ENCODE measurements at places on chromosomes 3 and 15.

GRCh38 chr3:101069901-101070798 lies 76.9 kb upstream of the ABI3BP start:
- peak; percentile 13 for DNase-seq

- no peak for DNase-seq
Measured at GRCh38 chr3:117047951-117048705, 338.5 kb downstream of the TUSC7 start.

DNA sequence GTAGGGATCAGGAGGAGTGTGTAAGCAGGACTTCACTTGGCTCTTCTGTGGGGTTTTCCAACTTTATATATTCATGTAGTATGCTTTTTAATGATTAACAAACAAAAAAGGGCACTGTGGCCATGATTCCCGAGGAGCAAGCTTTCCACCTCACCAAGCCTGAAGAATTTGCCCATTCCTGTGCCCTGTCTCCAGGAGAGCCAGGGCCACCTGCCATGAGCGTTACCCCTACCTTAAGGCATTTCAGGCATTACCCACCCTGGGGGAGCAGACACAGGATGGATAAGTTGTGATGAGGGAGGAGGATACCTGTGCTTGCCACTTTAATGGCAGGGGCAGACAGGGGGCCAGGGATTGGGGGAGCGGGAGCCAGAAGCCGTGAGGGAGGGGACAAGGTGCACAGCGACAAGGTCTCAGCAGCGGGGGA lies 3.0 kb downstream of the TRPM1 start:
- no peak for DNase-seq

- DNase-seq, result no peak
Measured at GRCh38 chr15:61237400-61237799, 8.3 kb upstream of the RORA start.

DNA sequence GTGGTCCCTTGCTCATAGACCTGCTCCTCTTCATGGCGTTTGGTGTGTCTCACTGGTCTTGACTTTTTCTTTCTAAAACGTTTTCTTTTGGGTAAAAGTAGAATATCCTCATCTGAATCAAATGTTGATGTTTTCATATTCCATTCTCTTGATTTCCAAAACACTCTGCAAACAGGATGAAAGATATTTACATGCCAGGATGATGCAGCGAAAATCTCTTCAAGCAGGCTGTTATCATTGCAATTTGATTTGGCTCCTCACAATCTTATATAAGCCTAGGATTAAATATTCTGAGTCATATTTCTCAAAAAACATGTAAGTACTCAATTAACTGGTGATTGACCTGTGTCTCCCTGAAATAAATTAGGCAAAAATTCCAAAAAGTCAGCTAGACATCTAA lies 10.1 kb downstream of the PP2D1 start:
- DNase-seq, result no peak

- no peak for DNase-seq
Measured at GRCh38 chr3:16510620-16511319, 2.7 kb downstream of the RFTN1 start.

- DNase-seq, result no peak
Measured at GRCh38 chr3:86984271-86984670, 6.7 kb downstream of the VGLL3 start.

DNA sequence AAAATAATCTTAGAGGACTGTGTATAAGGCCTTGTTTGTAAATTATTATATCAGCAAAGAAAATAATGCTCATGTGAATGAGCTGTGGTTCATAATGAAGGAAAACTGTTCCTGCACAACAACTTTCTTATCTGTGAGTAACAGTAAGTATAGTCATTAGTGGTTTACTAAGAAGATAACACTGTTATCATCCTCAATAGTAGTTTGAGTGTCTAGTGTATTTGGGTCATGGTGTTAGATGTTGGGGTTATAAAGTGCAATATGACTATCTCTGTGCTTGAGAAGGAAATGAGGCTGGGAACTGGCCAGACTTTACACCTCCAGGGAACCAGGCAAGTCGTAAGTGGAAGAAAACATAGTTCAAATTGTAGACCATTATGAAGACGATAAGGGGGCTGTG lies 15.6 kb downstream of the VPS8 start:
- DNase-seq, result no peak

- DNase-seq, result no peak
Measured at GRCh38 chr3:188747489-188747888, 424.3 kb upstream of the TPRG1 start.

GRCh38 chr3:139096670-139097069 lies 52.0 kb upstream of the PRR23C start:
- no peak for DNase-seq

- no peak for DNase-seq
Measured at GRCh38 chr3:63295806-63296205, 17.7 kb downstream of the SYNPR start.

GRCh38 chr3:10835406-10835805 lies 19.4 kb downstream of the SLC6A11 start:
- no peak for DNase-seq

DNA sequence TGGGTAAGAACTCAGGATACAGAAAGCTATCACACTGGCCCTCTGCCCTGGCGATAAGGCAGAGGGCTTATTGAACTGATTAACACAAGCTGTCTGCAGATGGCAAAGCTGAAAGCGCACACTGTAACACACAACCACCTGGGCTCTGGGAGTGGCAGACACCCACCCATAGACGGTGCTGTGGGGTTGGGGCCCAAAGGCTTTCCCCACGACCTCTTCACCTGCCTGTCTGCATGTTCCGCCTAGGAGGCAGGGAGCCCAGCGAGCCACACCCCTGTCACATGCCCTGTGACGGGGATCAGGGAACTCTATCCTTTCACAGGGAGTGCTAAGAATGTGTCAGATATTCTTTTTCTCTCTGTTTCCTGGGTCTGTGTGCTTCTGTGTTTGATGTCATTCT lies 12.1 kb upstream of the TFG start:
- no peak for DNase-seq

DNA sequence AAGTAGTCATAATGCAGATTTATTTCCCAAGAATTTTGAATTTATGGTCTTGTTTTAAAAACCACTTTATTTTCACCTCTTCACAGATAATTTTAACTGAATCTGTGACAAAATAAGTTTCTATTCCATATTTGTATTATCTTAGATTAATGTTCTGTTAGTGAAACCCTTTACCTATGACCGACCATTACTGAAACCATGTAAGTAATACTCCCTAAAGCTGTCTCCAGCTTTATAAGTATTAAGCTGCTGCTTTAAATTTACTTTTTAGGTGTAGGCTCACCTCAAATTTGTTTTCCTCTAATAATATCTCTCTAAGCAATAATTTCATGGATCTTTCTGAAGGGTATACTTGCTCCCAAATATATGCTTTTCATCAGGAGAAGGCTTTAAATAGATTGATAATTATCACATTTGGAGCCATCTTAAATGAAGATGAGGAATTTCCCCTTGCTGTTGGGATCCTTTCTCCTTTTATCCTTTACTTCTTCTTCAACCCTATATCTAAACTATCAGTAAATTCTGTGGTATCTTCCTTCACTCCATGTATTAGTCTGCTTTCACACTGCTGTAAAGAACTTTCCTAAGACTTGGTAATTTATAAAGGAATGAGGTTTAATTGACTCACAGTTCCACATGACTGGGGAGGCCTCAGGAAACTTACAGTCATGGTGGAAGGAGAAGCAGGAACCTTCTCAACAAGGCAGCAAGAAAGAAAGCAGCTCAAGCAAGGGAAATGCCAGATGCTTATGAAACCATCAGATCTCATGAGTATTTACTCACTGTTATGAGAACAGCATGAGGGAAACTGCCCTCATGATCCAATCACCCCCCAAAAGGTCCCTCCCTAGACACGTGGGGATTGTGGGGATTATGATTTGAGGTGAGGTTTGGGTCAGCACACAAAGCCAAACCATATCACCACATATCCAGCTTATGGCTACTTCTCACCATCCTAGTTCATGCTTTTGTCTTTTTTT lies 92.3 kb upstream of the P2RY1 start:
- no peak for DNase-seq

Measured in SW 1271 (cell line).